ENCODE measurements at places on chromosomes 13 and 19.
A peak's percentile ranks its signal among the peaks of the same experiment; 100 is the strongest.

- DNase-seq, result no peak
Measured at GRCh38 chr19:35144600-35145436, 1.8 kb downstream of the FXYD7 start.

DNA sequence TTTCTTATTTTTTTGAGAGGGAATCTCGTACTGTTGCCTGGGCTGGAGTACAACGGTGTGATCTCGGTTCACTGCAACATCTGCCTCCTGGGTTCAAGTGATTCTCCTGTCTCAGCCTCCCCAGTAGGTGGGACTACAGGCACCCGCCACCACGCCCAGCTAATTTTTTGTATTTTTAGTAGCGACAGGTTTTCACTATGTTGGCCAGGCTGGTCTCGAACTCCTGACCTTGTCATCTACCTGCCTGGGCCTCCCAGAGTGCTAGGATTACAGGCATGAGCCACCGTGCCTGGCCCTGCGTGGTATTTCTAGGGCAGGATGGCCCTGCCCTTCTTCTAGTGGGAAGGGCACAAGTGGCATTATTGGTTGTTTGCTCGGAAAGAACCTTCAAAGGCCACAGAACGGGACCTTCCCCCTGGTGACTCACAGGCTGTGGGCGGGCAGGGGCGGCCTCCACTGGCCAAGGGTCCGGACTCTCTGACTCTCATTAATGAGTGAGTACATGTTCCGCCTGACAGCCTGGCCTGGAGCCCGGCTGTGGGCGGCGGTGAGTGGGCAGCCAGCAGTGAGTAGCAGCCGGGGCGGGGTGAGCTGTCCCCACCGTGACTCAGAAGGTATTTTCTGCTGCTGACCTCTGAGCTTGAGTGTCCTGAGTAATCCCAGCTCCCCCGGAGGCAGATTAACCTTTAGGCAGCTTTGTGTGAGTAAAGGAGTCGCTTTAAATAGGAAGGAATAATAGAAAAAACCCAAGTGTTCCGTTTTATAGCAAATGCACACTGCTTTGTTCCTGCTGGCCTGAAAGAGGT is 5.1 kb downstream of the DOT1L start:
- peak; percentile 37 for DNase-seq

- DNase-seq, result peak; percentile 22
Measured at GRCh38 chr19:7595466-7596133, at the start of gene CAMSAP3. Gene CAMSAP3, plus strand, starts transcription at chr19:7595863. Its CDS starts 140 bp downstream, at chr19:7596003.

DNA sequence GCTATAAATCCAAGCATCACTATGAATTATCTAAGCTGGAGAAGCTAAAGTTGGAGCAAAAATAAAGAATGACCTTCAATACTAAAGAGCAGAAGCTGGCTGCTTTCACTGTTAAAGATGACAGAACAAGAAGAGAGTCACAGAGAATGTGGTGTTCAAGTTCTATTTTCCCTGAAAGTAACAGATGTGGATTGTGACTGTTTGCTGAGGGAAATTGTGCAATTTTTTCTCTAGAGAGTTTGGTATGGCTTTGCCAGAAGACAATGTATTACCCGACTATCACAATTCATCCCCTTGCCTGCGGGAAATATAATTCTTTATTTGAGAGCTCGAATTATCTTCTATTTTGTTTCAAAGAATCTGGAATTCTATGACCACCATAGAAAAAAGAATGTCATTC is 83.1 kb downstream of the TNFSF13B start:
- DNase-seq, result no peak

GRCh38 chr13:44465318-44465717 is 91.7 kb downstream of the SERP2 start:
- no peak for DNase-seq

DNA sequence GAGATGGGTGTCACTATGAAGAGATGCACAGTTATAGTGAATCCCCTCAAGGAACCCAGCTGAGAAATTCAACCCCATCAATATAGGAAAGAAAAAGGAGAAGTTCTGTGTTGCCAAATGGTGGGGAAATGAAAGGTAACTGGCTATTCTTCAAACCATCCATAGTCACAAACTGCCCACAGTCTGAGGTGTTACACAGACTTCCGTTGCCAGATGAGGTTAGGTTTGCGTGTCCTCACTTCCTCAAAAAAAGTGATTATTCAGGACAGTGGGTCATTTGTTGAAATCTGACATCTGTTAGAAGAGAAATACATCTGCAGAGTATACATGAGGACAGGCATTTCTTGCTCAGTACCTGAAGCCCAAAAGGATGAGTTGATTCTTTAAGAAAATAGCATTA is 9.0 kb downstream of the SIGLEC5 start:
- no peak for DNase-seq

DNA sequence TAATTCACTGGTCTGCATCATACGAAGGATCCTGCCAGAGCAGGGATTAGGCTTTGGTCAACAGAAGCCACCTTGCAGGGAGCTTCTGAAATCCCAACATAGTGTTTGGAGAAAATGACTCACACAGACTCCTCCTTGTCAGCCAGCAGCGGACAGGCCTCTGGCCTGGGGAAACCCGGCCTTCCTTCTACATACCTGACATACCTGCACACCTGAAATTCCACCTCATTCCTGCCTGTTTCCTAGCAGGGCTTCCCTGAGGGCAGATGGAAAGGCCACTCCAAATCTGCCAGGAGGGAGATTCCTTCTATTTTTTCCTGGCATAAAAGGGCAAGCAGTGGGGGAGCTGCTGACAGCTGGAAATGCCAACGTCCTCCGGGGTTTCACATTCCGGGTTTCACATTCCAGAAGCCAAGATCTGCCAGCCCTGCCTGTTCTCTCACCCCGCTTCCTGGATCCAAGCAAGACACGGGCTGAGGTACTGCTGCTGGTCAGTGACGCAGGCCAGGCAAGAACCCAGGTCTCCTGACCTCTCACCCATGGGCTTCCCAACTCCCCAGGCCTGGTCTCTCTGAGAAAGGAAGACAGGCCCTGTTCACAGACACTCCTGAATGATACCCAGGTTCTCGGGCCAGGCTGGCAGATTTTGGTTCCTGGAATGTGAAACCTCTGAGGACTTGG is 18.2 kb upstream of the IGFL1 start:
- no peak for DNase-seq

GRCh38 chr19:22619371-22619770 is 14.8 kb upstream of the ZNF492 start:
- no peak for DNase-seq

DNA sequence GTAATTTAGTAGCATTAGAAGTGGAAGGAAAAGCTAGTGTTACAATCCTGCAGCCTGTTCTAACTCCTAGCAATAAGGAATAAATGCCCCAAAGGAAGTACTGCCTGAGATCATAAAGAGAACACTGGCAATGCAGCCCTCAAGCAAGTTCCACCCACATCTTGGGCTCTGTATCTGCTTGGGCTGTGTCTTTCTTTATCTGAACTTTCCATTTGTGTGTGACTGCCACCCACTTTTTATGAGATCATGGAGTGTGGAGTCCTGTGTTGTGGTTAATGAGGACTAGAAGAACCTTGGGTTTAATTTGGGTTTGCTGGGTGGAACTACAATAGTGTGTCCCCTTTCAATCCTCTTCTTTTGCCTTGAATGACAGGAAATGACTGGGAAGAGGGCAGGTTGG is 38.2 kb downstream of the RFXAP start:
- DNase-seq, result no peak

GRCh38 chr13:112888238-112889111 is 80.5 kb upstream of the MCF2L start:
- DNase-seq, result no peak

GRCh38 chr13:34862311-34862710 is 79.8 kb upstream of the NBEA start:
- no peak for DNase-seq

GRCh38 chr19:36009220-36009619 is 607 bp upstream of the SYNE4 start:
- no peak for DNase-seq

- no peak for DNase-seq
Measured at GRCh38 chr13:51697855-51698254, 106.1 kb downstream of the DHRS12 start.

DNA sequence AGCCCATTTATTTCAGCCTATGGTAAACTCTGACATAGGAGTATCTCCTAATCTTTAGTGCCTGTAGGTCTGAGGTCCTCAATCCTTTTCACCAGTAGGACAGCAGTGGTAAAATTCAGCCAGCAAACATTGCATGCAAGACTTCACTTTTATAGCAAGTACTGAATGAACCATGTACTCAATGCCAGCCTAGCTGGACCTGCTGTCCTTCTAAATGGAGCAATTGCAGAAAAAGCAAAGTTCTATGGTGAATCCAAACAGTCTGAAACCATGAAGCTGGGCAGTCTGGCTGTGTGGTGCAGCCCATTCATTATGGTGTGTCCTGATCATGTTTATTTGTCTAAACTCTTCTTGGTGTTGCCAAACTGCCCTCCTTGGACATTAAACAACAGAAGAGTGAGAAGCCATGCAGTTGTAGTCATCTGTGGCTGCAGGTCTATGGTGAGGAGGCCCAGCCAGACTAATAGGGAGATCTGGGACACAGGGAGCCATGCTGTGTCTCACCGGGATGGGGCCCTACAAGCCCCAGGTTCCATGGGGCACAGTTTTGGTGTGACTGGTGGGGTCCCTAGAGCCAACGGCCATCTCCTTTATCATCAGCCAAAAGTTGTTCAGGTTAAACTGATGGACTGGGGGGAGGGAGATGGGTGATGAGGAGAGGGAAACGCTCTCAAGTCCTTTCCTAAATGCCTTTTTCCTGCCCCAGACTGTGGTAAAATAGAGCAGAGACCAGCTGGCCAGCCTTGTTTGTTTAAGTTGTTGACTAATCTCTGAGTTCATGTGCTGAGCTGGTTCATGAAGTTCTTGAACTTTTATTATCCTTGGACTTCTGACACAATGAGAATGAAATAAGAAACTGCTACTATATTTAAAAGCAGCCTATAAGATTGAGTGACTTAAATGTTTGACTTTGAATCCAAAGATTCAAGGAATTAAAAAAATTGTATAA is 20.6 kb upstream of the TNFSF11 start:
- no peak for DNase-seq

DNA sequence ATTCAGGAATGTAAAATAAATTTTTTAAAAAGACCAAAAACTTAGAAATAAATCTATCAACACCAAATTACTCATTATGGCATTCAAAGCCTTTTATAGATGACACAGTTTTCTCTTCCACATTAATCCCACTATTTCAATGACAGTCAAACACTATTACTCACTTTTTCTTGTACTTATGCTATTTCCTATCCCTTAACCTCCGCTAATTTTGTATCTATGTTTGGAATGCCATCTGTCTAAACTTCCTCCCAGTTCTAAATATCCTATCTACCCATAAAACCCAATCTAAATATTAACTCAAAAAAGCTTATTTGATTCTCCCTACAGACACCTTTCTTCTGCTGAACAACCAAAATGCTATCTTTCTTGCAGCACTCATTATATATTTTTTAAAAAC is 203.5 kb downstream of the ENOX1 start:
- no peak for DNase-seq

DNA sequence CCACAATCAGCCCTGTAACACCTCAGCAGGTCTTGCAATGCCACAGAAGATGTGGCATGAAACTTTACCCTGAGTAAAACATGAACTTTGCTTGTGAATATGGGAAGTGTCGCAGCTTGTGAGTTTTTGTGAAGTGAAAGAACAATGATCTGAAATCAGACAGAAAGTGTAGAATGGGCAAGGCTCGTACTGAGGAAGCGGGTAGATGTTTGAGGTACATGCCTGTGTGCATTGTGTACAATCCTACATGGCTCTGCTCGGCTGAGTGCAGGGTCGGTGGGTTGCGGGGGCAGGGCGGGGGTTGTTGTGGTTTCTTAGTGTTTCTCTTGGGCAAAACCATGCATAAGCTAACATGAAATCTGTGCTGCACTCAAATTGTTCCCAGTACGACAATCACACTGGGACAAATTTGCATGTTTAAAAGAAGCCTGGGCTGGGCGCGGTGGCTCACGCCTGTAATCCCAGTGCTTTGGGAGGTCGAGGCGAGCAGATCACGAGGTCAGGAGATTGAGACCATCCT is 1.1 kb downstream of the NLRP13 start:
- DNase-seq, result no peak

GRCh38 chr13:19283836-19284235 is 102.2 kb upstream of the TUBA3C start:
- DNase-seq, result no peak

- no peak for DNase-seq
Measured at GRCh38 chr19:3404324-3405260, 38.2 kb downstream of the NFIC start.

- no peak for DNase-seq
Measured at GRCh38 chr19:5661483-5661882, 18.8 kb downstream of the MICOS13 start.

DNA sequence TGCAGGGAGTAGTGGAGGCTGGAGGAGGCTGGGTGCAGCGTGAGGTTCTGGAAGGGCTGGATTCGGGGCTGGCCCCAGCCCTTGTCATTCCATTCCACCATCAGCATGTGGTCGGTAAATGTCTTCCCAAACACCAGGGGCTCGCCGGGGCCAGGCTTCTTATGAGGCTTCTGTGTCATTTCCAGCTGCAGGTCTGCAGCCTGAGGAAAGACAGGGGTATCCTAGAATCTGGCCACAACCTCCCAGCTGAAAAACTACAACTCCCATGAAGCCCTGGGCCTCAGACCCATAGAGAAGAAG is 4.4 kb downstream of the BCAT2 start:
- DNase-seq, result no peak

DNA sequence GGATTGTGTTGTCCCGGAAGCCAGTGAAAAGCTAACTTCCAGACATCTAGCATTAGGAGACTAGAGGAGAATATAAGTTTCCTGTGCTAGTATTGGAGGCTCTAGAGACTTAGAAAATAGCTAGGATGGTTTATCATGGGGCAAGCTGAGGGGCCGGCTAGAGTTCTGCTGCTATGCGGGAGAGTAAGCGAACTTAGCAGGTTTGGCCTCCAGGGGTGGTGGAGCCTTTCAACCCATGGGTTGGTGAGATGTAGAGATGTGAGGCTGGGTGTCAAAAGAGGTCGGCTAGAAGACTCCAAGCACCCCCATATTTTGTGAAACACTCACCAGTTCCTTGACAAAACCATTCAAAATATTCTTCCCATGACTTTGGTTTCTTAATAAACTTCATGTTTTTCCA is 4.4 kb downstream of the SULT2A1 start:
- no peak for DNase-seq

GRCh38 chr19:4730740-4731171 is 7.1 kb upstream of the DPP9 start:
- peak; percentile 49 for DNase-seq

- no peak for DNase-seq
Measured at GRCh38 chr13:49649244-49649962, 21.1 kb downstream of the ARL11 start.

DNA sequence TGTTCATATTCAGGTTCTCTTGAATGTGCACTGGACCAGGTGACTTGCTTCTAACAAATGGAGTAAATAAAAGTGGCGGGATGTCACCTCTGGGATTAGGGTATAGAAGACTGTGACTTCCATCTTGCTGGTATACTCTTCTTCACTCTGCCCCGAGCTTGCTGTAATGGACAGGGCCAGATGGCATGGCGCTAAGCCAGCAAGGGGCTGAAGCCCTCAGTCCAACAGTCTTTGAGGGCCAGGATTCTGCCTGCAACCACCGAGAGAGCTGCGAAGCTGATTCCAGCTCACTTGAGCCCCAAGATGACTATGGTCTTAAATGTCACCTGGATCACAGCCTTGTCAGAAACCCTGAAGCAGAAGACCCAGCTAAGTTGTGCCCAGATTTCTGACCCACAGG is 600.0 kb downstream of the FGF9 start:
- DNase-seq, result no peak

Measured in activated CD8-positive, alpha-beta memory T cell treated with anti-CD3 and anti-CD28 coated beads for 1 hour (primary cell).